NCI-H510A treated with DMSO at 0.1 percent for 48 hours (cell line): ENCODE measurements at places on chromosomes 13 and 19.

DNA sequence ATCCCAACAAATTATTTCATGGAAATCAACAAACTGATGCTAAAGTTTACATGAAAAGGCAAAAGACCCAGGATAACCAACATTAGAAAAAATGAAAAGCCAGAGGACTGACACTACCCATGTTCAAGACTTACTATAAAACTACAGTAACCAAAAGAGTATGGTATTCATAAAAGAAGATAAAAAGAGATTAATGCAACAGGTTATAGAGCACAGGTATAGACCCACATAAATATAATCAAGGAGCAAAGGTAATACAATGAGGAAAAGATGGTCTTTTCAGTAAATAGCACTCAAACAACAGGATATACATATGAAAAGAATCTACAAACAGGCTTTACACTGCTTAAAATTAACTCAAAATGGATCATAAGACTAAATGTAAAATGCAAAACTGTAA, 1342.7 kb downstream of the UQCRFS1 start:
- no peak for DNase-seq

GRCh38 chr19:938233-938923, 12.5 kb downstream of the ARID3A start:
- no peak for DNase-seq

- no peak for DNase-seq
Observed at GRCh38 chr13:107075576-107075975, 507.6 kb upstream of the ARGLU1 start.

GRCh38 chr13:111917086-111917485, 149.9 kb upstream of the SOX1 start:
- no peak for DNase-seq

- DNase-seq: no peak
Observed at GRCh38 chr13:21106089-21106488, 44.7 kb upstream of the LATS2 start.

- DNase-seq: no peak
Observed at GRCh38 chr13:36685927-36686326, 12.1 kb downstream of the SERTM1 start.

DNA sequence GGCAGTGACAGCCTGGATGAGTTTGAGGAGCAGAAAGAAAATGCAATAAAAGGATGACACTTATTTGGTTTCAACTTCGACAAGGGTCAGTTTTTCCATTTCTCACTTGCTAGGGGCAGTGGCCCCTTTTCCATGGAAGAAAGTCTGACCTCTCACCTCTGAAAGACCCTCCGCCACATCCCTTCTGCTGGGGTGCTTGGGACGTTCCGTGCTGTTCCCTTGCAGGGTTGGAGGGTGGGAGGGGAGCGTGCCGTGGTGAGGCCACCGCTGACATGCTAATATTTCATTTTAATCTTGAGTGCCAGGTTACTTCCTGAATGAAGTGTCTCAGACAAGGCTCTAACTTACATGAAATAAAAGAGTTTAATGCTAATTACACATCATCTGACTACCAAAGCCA, 5.2 kb upstream of the ZNF536 start:
- no peak for DNase-seq

DNA sequence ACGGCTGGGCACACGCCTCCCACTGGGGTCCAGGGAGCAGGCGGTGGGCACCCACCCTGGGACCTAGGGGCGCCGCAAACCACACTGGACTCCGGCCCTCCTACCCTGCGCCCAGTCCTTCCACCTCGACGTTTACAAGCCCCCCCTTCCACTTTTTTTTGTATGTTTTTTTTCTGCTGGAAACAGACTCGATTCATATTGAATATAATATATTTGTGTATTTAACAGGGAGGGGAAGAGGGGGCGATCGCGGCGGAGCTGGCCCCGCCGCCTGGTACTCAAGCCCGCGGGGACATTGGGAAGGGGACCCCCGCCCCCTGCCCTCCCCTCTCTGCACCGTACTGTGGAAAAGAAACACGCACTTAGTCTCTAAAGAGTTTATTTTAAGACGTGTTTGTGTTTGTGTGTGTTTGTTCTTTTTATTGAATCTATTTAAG, 1.6 kb downstream of the JUNB start:
- DNase-seq: no peak

GRCh38 chr19:19420570-19421298, 15.3 kb downstream of the GATAD2A start:
- no peak for DNase-seq

- DNase-seq: no peak
Observed at GRCh38 chr13:77952276-77952675, 33.6 kb upstream of the EDNRB start.

- no peak for DNase-seq
Observed at GRCh38 chr19:32581705-32582179, 752 bp downstream of the PDCD5 start.

DNA sequence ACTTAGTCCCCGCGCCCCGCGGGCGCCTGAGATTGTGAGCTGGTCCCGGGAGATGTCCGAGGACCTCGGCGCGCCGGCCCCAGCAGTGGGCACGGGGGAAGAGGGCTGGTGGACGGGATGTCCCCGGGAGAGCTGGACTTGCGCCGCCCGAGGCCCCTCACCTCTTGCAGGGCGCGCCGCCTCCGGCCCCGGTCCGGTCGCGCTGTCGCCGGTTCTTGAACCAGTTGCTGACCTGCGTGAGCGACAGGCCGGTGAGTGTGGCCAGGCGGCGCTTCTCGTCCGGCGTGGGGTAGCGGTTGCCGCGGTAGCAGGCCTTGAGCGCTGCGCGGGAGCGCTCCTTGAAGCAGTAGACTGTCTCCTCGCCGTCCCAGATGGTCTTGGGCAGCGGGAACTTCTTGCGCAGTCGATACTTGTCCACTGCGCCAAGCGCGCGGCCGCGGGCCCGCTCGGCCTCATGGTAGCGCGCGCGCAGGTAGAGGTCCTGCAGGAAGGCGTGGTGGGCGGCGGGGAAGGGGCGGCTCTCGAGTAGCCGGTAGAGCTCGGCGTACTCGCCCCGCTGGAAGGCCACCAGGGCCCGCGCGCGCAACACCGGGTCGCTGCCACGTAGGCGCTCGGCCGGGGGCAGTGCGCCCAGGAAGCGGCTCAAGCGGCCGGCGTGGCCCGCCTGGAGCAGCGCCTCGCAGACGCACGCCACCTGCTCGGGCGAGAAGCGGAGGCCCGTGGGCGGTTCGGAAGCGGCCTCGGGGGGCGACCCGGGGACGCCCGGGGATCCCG, 984 bp downstream of the SIX5 start:
- DNase-seq: peak; percentile 38

GRCh38 chr19:35703343-35703742, 1.0 kb upstream of the ZBTB32 start:
- DNase-seq: no peak

DNA sequence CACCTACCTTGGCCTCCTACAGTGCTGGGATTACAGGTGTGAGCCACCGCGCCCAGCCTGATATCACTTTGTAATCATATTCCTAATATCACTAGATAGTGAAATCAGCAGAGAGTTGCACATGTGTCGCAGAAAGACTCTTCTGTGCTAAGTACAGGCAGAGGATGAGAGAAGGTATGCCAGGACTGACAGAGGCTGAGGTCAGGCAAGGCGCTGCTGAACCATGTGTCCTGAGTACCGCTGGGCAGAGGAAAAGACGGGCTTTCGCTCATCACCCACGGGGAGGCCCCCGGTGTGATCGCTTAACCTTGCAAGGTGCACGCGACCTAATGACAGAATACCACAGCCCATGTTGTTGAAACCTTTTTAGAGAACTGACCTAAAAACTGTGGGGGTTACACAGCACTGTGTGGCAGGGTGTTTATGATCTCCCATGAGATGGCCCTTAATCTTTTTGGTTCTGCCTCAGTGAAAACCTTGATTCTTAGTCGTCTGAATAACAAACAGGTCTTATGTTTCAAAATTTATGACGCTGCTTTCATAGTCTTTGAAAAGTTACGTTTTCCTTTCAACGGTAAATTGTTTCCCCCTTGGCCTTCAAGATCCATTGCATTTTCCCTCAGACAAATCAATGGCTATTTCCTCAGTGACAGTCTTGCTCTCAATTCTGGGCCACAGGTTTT, 12.2 kb downstream of the GJA3 start:
- DNase-seq: no peak

DNA sequence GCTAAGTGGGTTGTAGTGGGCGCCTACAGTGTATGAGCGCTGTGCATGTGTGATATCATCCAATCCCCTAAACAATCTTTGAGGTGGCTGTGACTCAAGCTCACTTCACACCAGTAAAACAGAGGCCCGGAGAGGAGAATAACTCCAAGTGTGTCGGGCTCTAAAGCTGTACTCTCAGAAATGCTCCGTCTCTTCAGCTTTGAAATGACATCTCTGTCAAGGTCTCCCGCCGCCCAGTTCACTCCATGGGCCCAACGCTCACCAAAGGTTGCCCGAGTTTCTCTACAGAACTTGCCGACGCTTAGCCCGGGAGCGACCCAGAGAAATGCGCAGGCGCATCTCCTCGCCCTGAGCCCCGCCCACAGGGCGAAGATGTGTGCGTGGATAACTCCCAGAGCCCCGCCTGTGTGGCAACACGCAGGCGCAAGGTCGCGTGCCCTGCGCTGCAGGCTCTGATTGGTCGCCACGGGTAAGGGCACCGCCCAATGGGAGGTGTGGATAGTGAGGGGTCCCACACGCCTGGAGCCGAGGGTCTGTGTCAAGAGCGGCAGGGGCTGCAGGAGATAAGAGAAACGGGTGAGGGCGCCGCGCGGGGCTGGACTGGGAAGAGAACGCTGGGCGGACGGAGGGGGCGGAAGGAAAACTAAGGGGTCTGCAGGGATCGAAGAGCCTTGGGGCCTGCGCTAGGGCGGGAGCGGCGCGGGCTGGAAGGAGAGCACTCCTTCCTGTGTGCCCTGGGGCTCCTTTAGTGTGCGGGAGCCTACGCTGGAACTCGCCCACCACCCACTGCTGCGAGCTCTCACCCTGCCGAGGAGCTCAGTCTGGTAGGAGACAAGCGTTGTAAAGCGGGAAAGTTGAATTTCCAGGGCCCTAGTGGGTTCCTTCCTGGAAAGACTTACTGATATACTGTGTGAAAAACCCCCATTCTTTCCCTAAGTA, at the start of gene ZNF526:
Gene ZNF526, plus strand, starts transcription at position 501 of the 939 bp plus-strand sequence. CDS start 4,092 bp downstream, outside the sequence.
- peak; percentile 95 for DNase-seq

GRCh38 chr13:91722267-91722884, 324.0 kb downstream of the GPC5 start:
- peak; percentile 72 for DNase-seq

DNA sequence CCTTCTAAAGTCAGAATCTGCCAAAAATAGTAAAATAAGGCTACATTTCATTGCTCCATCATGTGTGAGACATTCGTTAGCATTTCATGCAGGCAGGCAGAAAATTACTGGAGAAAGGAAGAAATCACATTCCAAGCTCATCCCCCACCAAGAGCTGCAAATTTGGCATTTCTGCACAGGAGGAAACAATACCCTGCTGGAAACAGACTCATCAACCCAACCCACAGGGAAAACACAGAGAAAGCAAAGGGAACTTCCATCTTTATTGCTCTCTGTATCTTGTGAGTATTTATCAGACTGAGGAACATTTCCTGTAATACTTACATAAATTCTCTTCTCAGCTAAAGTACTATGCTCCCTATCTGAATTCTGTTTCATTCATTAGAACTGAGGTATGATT, 95.7 kb downstream of the KCTD12 start:
- no peak for DNase-seq

DNA sequence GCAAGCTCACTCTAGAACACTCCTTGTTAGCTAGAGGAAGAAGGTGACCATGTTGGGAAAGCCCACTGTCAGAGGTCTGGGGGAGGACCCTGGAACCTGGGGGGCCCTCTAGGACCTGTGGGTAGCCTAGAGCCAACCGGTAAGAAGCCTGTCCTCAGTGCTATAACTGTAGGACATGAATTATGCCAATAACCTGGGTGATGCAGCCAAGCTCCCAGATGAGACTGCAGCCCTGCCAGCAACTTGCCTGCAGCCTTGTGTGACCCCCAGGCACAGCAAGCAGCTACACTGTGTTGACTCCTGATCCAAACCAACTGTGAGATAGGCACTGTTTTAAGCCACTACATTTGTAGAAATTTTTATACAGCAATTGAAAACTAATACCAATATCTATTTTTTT, 122.3 kb downstream of the MIPEP start:
- DNase-seq: no peak

- DNase-seq: no peak
Observed at GRCh38 chr19:48247212-48247611, 8.5 kb downstream of the CARD8 start.

- no peak for DNase-seq
Observed at GRCh38 chr13:54361460-54361859, 1332.8 kb downstream of the OLFM4 start.

- DNase-seq: no peak
Observed at GRCh38 chr19:6384381-6384780, 8.6 kb downstream of the GTF2F1 start.

DNA sequence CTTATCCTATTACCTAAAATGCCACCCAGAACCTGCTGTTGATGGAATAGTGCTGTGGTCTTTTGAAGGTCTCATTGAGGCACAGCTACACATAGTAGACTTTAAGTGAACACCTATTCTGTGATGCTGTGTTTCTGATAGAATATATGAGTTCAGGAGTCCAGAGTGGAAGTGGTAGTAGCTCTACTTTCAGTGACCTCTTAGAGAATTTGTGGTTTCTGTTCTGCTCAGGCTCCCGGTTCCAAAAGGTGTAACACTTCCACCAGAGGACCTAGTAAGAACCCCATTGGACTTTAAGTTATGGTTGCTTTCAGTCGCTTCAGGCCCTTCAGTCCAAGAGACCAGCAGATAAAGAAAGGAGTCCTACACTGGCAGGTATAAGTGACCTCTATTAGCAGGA, 11.4 kb upstream of the MYCBP2 start:
- no peak for DNase-seq

DNA sequence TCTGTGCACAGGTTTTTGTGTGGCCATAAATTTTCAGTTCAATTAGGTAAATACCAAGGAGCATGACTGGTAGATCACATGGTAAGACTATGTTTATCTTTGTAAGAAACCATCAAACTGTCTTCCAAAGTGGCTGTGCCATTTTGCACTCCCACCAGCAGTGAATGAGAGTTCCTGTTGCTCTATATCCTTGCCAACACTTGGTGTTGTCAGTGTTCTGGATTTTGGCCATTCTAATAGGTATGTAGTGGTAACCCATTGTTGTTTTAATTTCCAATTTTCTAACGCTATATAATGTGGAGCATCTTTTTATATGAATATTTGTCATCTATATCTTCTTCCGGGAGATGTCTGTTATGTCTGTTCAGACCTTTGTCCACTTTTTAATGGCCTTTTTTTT, 51.7 kb upstream of the MED4 start:
- DNase-seq: no peak

GRCh38 chr19:5927441-5927821, 13.4 kb downstream of the CAPS start:
- DNase-seq: no peak

GRCh38 chr13:73251626-73252265, 192.9 kb downstream of the KLF5 start:
- no peak for DNase-seq
